ENCODE measurements at places on chromosomes 16 and 17. TPM values are rescaled to one million over a fixed set of nuclear protein-coding genes. Genes with fewer than 3 reads are reported as not detected.

The KLHL10 gene
- under 0.01 TPM for total RNA-seq

GRCh38 chr17:48456589-48456988, 26.6 kb upstream of the SKAP1 start:
- DNase-seq = no peak

DNA sequence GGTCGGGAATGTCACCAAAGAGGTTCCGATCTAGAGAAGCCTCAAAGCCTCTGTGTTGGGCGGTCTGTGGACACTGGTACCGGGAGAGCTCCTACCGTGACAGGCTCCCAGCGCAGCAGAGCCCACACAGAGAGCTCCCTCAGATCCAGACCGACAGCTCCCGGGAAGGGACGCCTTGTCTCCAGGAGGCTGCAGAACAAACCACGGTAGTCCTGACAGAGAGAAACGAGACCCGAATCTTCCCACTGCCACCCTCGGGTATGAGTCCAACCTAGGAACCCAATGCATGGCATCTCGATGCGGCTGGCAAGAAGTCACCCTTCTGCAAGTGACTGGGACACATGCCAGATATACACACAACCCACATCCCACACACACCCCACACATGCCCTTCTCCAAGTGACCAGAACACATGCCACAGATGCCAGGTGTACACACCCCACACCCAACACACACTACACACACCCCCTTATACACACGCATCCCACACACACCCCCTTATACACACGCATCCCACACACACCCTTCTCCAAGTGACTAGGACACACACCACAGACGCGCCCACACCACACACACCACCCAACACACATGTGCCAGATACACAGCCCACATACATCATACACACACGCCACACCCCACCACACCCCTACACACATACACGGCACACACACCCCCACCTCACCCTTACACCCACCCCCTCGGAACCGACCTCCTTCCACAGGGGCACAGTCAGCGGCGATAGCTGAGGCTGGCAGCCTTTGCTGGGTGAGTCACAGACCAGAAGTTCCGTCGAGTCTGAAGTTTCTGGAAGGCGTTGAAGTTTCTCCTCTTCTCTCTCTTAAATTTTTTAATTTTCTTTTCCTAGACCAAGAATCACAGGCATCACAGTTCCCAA, 15.9 kb upstream of the CYTH1 start:
- peak; percentile 57 for DNase-seq

DNA sequence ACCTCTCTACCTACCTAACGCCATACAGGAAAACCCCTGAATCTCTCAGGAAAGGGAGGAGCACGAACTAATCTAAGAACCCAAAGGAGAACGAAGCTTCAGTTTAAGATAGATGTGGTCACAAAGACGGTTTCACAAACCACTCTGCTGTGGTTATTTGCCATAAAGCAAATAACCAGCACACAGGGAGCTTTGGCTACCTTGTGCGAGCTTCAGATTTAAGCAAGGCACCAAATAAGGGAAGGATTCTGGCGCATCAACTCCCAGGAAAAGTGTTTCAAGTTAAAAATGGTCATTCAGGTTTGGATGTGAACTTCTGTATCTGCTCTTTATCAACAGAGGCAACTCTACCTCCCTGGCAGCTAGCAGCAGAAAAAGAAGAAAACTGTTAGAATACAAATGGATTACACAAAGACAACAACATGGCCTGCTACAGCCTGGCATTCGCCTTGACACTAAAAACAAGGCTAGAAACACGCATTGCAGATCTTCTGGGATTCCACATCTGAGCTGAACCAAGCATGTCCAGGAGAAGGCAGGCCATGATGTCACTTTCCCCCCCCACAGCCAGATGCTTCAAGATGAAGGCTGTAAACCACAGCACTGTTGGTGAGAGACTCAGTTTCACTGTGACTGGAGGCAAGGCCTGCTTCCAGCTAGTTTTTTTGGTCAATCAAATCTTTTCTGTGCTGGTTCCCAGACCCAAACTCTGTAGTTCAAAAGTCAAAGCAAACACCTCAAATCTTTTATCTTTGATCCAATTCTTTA, 43.6 kb downstream of the SMG6 start:
- DNase-seq = no peak

- no peak for DNase-seq
Observed at GRCh38 chr17:40818343-40818732, 4.1 kb downstream of the KRT10 start.

GRCh38 chr16:31083081-31083480, 5.7 kb downstream of the PRSS53 start:
- DNase-seq = no peak

DNA sequence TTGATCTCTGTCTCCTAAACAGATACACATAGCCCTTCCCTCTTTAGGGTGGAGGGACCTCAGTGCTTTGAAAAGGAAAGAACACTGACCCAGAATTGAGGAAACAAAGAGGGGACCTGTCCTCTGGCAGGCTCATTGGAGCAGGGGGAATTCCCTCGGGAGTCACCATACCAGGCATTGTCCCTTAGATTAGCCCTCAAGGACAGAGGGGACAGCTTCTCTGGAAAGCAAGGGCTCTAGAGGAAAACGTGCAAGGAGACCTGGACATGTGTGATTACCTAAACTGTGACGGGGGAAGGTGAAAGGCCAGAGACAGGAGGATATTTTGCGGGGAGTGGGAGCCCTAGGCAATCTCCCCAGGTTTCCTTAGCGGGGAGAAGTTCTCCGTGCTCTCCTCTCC, 7.6 kb upstream of the FZD2 start:
- DNase-seq = no peak

The SCGB1C2 gene
- not detected for total RNA-seq

The TCAP gene
- 0.82 TPM for total RNA-seq

DNA sequence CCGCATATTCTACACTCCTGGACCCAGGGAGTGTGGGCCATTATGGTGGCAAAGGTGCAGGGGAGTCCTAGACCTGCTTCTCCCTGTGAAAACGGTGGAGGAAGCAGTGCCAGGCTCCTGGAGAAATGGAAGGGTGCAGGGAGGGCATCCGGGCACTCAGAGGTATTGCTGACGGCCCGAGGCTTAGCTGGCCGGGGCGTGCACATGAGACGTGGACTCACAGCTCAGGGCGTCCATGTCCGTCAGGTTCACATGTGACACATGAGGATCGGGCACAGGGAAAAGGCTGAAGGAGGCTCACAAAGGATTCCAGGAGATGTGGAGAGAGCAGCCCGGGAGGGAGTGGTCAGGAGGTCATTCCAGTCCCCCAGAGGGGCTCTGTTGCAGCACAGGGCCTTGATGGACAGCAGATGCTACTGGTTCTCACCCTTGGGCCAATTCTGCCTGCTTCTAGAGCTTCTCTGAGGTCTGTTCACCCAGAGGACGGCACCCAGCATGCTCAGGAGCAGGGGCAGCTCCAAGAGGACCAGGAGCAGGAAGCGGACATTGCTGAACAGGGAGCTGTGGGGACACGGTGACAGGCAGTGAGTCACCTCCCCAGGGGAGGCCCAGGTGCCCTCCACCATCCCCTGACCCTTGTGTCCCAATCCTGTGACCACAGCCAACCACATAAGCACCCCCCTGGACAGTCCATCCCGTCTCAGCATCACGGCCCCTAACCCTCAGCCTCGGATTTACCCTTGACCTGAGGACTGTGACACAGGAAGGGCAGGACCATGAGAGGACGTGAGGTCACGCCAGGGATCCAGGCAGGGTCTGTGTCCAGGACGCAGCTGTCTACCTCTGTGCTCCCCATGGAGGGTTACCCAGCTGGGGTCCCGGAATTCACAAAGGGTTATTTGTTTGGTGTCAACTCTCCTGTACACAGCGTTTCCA, 4.5 kb downstream of the CD300C start:
- DNase-seq = no peak

DNA sequence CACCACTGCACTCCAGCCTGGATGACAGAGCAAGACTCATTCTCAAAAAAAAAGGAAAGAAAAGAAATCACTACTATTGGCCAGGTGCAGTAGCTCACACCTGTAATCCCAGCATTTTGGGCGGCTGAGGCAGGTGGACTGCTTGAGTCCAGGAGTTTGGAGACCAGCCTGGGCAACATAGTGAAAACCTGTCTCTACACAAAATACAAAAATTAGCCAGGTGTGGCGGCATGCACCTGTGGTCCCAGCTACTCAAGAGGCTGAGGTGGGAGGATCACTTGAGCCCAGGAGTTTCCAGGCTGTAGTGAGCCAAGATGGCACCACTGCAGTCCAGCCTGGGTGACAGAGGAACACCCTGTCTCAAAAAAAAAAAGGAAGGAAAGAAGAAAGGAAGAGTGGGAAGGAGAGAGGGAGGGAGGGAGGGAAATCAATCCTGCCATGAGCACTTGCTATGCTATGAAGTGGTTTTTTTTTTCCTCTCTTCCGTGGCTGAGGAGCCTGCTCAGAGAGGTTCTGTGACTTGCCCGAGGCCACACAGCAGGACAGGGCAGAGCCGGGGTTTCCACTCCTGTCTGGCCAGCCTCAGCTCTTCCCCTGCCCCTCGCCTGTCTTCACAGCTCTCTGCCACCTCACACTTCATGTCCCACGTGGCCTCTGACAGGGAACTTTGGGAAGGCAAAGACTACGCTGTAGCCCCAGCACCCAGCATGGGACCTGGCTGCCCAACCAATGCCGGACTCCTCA, 10.9 kb downstream of the GRIN2C start:
- DNase-seq = no peak

DNA sequence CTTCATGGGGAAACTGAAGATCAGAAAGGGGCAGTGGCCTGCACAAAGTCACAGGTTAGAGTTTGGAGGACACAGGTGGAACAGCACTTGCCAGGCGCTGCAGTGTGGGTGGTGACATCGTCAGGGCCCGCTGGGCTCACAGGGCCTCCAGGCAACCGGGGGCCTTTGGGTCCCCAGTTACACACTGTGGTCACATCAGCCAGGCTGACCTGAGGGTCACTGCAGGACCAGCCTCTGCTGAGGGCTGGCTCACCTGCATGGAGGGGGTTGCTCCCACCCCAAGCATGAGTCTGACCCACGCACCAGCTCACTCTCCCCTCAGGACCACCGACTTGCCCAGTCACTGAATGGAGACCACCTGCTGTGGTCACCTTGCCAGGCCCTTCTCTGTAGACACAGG, 17.0 kb downstream of the FOXN1 start:
- DNase-seq = no peak

The BLTP2 gene
- 81.9 TPM for total RNA-seq

- no peak for DNase-seq
Observed at GRCh38 chr16:58507195-58507962, 7.4 kb downstream of the NDRG4 start.

GRCh38 chr16:83842756-83843507, 35.2 kb downstream of the HSBP1 start:
- DNase-seq = no peak

The GINS2 gene
- total RNA-seq = 4.9 TPM

DNA sequence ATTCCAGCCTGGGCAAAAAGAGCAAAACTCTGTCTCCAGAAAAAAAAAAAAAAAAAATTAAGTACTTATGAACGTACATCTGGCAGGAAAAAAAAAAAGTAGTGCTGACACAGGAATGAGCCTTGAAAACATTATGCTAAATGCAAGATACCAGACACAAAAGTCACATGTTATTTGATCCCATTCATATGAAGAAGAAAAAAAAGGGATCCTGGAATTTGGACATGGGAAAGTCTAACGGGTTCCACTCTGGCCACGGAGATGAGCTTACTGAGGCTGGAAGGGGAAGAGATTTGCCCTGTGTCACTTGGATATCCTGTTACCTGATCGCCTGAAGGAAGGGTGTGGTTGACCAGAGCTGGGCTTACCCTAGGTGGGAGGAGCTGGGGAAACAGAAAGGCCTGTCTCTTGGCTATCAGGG, 251.9 kb downstream of the PARN start:
- DNase-seq = no peak

The STX1B gene
- total RNA-seq = 11.4 TPM

- DNase-seq = peak; percentile 55
Observed at GRCh38 chr17:57114085-57114673, 29.1 kb downstream of the AKAP1 start.

DNA sequence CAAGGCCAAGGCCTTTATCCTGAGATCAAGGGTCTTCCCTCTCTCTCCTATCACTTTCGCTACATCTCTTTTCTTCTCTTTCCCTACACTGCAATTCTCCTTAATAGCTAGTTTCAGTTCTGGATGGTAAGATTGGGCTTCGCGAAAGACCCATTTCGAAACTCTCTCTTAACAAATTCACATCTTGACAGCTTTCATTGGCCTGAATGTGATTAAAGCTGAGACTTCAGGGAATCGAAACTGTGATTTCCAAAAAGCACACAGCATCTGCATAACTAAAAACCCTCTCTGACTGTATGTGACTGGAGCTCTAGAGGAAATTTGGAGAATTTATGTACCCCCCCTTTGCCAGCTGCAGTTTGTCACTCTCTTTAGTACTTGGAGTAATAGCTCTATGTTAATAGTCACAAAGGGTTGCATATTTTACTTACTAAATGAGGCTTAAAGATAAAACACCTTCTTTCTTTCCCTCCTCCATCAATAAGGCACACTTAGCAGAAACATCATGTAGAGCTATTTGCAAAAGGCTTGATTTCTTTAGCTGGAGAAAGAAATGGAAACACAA, 105.3 kb upstream of the FAM20A start:
- DNase-seq = no peak

- DNase-seq = no peak
Observed at GRCh38 chr16:53769787-53770186, 65.8 kb downstream of the FTO start.

GRCh38 chr17:50218071-50218759, 16.8 kb upstream of the COL1A1 start:
- peak; percentile 5 for DNase-seq

DNA sequence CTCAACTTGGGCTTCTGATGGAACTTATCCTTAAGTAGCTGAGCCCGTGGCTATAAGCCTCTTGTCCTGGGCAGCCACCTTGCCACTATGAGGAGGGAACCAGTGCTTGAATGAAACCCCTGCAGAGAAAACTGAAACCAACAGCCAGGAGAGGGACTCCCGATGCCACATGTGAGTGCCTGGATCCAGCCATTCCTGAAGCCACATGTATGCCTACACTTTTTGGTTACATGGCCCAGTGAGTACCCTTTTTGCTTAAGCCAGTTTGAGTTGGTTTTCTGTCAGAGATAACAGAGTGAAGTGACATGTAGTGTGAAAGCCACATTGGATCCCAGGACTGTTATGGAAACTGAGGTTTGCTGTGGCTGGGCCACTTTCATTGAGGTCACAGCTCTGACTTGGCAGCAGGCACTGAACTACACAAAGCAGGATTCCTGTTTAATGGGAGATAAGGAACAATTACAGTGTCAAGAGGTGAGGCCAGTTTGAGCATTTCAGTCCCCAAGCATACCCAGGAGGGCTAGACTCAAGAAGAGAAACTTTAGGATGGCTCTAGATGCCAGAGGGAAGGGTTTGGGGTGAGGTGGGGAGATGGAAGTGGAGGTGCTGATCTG, 222.2 kb downstream of the PARN start:
- DNase-seq = no peak
